Thoracic aorta endothelial cell (primary cell): ENCODE measurements at places on chromosomes 5 and 9. TPM values are rescaled to one million over a fixed set of nuclear protein-coding genes. Genes with fewer than 3 reads are reported as not detected.

The ANGPTL2 gene
- 13.7 and 22.1 TPM in 2 replicates for total RNA-seq

The KLF9 gene
- total RNA-seq: 27.7 and 39.8 TPM in 2 replicates

The CACNA1B gene
- total RNA-seq: 0.13 and 0.14 TPM in 2 replicates

The SFXN1 gene
- total RNA-seq: 98.4 and 133 TPM in 2 replicates

The FOXD4 gene
- total RNA-seq: 0.14 and 0.27 TPM in 2 replicates
